ENCODE measurements at places on chromosomes 1 and 21.
A peak's percentile ranks its signal among the peaks of the same experiment; 100 is the strongest.

DNA sequence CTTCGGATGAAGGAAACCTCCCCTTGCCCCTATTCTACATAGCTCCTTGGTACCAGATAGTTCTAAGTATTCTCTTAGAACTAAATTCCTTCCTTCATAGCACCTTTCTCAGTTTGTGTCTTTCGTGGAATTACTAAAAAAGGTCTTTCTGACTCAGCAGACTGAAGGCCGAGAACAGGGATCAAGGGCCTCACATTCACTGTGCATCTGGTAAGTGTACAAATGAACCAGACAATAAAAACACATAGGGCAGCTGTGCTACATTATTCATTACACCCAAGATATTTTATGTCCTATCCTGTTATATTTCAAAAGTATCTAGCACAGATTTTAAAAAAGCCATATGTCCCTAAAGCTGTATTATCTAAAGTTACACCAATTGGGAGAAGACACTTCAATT is 62.9 kb upstream of the HP1BP3 start:
- no peak for DNase-seq

DNA sequence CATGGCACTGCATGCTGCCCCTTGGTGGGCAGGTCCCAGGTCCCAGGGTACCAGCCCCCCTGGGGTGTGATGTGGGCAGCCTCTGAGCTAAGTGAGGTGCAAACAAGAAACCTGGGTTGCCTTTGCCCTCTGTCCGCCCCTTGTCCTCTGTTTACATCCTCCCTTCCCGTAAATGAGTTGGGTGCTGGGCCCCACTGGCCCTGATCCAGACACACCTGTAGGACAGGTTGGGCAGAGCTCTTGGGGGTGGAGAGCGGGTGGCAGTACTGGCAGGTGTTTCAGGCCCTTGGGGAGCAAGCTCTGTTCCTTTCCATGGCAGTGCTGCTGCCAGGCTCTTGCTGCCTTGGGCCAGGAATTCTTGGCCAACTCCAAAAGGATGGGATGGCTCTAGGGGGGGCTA is 35.8 kb downstream of the ELF3 start:
- DNase-seq, result no peak

GRCh38 chr1:201496296-201496690 is 10.6 kb downstream of the CSRP1 start:
- DNase-seq, result no peak

DNA sequence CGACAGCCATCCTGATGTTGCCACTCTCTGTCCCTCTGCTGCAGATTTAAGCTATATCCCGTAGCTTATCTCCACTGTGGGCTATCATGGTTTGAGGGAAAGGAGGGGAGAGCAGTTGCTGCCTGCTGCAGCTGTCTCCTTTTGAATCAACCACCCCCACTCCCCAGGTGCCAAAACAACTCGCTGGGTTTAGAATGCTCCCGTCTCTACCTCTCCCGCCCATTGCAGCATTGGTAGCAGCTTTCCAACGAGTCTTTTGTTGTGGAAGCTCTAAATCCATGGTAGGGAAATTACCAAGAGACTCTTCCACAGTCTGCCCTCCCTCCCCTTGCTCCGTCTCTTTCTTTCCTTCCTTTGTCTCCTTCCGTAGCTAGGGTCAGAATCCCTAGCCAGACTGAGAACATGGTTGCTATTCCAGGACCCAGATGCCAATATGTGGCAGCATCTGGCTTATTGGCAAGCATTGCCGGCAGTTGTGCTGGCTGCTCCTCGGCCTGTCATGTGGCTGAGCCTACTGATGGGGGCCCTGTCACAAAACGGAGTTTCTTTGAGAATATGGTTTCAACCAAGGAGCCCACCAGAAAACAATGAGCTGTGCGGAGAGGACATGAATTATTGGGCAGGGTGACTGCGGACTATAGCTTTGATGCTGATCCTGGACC is 230.7 kb downstream of the RPS6KC1 start:
- DNase-seq, result peak; percentile 31

DNA sequence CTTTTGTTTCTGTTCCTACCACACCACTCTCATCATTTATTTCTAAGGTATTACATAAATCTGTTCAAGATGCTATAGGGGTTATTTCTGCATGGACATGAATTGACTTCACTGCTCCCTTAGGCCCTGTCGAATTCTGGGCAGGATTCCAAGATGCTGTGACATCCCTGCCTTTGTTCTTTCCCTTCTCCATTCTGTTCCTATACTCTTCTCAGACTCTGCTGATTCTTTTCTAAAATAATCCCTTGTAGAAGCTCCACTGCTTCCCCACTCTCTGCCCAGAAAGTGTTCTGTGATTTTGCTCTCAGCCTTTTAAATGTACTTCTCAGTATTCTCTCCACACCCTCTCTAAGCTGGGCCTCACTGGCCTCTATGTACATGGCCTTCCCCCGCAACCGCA is 99.2 kb downstream of the PHTF1 start:
- DNase-seq, result no peak

- no peak for DNase-seq
These were observed 87.4 kb upstream of the CLDN14 start for GRCh38 chr21:36567216-36567885.

DNA sequence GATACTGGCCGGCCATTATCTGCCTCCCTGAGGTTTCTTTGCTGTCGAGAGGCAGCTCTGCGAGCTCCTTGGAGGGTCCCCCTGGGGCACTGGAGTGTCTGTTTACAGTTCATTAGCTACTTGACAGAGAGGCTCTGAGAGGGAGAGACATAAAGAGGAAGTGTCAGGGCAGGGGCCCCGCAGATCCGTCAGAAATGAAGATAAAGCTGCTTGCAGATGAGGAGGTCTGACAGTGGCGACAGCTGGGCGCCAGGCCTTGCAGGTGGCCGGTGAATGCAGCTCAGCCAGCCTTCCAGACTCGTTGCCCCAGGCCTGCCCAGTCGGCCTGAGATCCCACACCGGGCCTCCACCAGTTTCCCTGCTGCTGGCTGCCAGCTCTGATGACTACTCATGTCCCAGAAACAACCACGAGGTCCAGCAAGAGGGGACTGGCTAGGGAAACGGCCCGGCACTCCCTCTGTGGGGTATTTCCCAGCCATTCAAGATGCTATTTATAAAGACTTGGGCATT is 84.7 kb downstream of the DISP3 start:
- no peak for DNase-seq

GRCh38 chr1:154767315-154768240 is 102.5 kb downstream of the KCNN3 start:
- peak; percentile 63 for DNase-seq

- DNase-seq, result no peak
These were observed 101.5 kb upstream of the COL24A1 start for GRCh38 chr1:86258101-86258500.

DNA sequence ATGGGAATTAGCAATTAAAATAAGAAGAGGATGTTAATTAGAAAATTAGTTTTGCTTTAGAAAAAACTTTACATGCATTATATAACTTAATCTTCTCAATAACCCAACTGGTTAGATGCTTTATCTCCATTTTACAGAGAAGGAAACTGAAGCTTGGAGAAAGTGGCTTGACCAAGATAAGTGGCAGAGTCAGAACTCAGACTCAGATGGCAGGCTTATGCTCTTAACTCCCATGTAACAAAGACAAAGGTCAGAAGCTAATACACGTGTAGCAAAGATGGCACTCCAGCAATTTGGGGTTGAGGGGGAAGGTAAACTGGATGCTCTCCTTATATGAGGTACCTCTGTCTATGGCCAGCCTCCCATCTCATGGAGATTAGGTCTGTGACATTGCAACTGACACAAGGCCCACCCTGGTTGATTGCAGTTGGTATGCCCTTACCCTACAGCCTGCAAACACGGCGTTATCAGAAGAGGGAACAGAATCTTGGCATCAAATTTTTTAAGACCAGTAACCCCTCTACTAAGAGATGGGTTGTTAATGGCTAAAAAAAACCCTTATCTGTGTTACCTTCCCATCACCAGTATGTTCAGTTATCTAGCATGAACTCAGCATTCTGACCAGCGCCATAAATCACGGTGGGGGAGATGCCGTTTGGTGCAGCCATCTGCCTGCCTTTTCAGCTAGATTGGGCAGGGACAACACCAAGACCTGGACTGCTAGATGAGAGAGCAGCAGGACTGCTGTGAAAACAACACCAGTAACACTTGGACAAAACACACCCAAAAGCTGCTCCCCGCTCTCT is 97.0 kb downstream of the UBR4 start:
- no peak for DNase-seq
